Caco-2 (cell line): ENCODE measurements at places on chromosomes 3 and 15. TPM values are rescaled to one million over a fixed set of nuclear protein-coding genes. Genes with fewer than 3 reads are reported as not detected.

- DNase-seq = no peak
Observed at GRCh38 chr3:43095370-43095769, 10.5 kb downstream of the POMGNT2 start.

GRCh38 chr3:129749692-129750091, 143.2 kb upstream of the PLXND1 start:
- no peak for DNase-seq

The GAP43 gene
- total RNA-seq = not detected in 2 replicates

DNA sequence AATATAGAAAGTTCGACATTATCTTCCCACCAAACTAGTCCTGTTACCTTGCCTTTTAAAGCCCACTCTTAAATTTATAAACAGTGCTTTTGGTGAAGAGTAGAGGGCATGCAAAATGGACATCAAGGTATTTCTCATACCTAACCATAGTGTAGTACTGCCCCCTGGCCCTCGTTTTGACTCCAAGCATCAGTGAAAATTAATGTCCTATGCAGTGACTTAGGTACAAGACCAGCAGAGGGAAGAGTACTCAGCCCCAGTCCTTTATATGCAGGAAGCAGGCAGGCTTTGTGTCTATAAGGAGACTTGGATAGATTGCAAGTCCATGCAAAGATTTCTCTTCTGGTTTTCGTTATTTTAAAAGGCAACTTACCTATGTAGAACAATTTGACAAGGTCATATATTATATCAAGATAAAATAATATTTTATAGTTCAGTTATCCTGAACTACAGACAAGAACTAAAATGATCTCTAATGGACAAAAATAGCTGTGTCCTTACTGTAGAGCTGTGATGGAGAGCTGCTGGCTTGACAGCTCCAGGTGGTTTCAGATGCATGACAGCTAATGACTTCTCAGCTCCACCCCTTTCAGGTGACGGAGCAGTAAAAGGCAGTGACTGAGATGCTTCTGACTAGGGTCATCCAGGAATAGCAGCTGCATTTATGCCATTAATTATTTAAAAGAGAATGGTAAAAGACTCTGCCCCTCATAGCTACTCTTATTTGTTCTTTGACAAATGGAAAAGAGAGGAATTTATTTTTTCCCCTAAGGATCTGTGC, 646.1 kb downstream of the SQOR start:
- peak; percentile 38 for DNase-seq

- no peak for DNase-seq
Observed at GRCh38 chr3:125163739-125164601, 48.6 kb downstream of the SLC12A8 start.

DNA sequence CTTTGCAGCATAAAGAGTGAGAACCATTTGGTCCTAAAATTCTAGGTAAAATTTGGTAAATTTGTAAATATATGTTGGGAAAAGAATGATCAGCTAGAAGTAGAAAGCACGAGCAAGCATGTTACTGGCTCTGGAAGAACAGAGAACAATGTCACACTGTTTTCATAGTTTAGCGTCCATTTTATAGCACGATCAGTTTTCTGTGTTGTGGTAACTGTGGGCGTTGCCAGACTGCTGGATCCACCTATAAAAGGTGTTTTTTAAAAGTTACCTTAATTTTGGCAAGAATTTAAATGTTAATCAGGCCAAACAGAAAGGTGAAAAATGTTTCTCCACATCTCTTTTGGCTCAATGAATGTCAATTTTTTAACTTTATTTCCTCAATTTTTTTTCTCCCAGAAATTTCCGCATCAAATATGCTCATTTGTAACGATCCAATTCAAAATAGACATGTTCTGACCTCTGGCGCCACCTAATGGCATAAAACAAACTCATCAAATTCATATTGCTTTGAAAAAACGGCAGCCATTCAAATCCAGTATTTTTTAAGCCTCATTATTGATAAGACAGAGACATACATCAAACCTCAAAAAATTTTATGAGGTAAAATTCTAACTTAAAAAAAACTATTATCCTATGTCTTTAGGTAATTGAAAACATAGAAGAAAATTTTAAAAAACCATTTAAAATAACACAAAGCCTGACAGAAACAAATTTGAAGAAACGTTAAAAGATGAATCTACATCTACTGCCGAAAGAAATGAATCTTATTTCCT, 5.5 kb upstream of the GP5 start:
- DNase-seq = no peak
